ENCODE measurements at places on chromosomes 4 and X.

- DNase-seq, result no peak
These were observed 202.3 kb downstream of the NDST4 start for GRCh38 chr4:114911111-114911510.

- DNase-seq, result no peak
These were observed 60.9 kb upstream of the SORBS2 start for GRCh38 chr4:185872747-185873380.

GRCh38 chr4:185852961-185853360 is 41.0 kb upstream of the SORBS2 start:
- DNase-seq, result no peak

- DNase-seq, result no peak
These were observed 251.9 kb downstream of the PAPSS1 start for GRCh38 chr4:107468156-107468555.

GRCh38 chrX:129230850-129231512 is 292.3 kb downstream of the SMARCA1 start:
- no peak for DNase-seq

- DNase-seq, result no peak
These were observed 193.5 kb upstream of the C1QTNF7 start for GRCh38 chr4:15234116-15234855.

GRCh38 chr4:113147498-113148111 is 98.2 kb downstream of the ANK2 start:
- no peak for DNase-seq

GRCh38 chrX:48107717-48108116 is 22.7 kb upstream of the SPACA5B start:
- DNase-seq, result no peak

- DNase-seq, result no peak
These were observed 263.7 kb upstream of the ETNPPL start for GRCh38 chr4:109026588-109026987.

DNA sequence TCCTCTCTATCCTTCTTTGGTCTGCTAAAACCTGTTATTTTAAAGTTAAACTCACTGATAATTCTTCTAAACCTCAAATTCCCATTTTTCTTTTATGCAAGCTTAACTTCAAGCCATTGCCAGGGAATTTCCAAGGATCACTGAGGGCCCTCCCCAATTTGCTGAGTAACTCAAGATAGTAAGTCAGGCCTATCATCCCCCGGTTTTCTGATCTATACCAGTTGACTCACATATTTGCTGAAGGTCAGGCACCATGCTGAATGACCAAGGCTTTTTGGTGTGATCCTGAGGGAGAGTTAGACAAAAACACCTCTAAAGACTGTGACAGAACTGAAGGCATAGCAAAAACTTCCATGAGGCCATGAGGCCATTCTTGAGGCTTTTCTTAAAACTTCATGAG is 1301.9 kb downstream of the PCDH7 start:
- DNase-seq, result no peak

DNA sequence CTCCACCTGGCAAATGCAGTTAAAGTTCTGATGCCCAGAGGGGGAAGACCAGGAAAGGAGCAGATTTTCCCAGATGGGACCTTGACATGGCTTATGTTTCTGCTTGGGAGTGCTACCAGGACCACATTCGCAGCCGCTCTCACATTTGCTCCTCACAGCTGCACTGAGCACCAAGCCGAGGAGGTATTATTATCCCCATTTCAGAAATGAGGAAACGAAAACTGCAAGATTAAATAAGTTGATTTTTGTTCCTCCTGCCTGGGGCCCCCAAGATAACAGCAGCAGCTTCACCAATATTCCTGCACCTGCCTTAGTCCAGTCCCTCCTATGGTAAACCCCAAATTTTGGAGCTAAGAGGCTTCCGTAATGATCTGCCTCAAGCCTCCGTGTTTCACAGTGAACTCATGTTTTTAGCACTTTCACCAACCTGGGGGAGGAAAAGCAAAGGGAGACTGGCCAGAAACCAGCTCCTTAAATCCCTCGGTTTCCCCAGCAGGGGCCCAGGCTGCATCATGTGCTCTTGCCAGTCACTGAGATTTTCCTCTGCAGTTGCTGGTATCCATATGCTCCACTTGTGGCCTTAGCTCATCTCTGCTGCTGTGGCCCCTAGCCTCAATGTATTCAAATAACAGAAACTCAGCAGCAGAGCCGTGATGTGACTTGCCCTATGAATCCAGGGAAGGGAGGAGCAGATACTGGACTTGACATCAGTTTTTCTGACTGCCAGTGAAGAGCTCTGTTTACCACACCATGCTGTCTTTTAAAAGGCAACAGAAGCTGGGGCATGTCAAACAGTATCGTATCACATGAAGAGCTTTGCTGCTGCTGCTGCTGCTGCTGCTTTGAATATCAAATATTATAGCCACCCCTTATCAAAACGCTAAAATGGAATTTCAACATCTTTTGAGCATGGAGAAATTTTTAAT is 95.5 kb upstream of the KLHL13 start:
- no peak for DNase-seq

DNA sequence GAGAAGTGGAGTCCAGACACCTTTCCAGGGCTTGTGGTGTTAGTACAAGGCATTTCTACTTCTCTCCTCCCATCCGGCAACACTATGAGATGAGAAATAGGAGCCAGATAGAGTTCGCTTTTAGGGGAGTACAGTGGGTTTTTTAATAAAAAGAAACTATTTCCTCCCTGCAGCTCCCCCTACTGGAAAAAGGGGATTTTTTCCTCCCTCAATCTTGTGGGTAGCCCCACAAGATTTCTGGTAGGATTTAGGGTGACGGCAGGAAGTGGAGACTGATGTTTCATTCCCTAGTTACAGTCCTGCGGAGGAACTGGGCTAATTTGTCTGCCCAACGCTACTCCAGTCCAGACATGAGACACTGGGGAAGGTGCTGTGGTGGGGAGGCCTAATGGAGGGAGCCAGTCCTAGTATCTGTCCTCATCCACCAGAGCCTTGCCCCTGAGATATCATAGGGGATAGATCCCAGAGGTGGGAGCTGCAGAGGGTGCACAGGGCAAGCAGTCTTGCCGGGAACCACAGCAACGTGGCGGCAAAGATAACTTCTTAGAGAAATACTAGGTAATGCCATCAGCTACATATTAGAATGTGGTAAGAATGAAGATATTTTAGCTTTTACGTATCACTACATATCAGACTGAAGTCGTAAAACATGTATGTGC is 45.5 kb upstream of the PRKG2 start:
- no peak for DNase-seq

DNA sequence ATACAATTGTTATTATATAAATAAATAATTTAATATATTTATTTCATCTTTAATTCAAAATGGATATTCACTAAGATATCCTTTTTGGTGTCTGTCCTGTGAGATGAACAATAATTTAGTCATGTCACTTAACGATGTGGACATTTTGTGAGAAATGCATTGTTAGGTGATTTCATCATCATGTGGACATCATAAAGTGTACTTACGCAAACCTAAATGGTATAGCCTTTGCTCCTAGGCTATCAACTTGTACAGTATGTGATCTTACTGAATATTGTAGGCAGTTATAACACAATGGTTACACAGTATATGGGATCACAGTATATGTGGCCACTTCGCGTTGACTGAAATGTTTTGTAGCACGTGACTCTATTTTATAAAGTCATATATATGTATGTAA is 20.2 kb upstream of the CHRNA9 start:
- DNase-seq, result no peak

- DNase-seq, result no peak
These were observed 226.7 kb upstream of the PRKX start for GRCh38 chrX:3940000-3940610.

Measured in CD4-positive, alpha-beta T cell treated with Interleukin-21 for 1 hour (primary cell).